ENCODE measurements at places on chromosomes 12 and 14.

DNA sequence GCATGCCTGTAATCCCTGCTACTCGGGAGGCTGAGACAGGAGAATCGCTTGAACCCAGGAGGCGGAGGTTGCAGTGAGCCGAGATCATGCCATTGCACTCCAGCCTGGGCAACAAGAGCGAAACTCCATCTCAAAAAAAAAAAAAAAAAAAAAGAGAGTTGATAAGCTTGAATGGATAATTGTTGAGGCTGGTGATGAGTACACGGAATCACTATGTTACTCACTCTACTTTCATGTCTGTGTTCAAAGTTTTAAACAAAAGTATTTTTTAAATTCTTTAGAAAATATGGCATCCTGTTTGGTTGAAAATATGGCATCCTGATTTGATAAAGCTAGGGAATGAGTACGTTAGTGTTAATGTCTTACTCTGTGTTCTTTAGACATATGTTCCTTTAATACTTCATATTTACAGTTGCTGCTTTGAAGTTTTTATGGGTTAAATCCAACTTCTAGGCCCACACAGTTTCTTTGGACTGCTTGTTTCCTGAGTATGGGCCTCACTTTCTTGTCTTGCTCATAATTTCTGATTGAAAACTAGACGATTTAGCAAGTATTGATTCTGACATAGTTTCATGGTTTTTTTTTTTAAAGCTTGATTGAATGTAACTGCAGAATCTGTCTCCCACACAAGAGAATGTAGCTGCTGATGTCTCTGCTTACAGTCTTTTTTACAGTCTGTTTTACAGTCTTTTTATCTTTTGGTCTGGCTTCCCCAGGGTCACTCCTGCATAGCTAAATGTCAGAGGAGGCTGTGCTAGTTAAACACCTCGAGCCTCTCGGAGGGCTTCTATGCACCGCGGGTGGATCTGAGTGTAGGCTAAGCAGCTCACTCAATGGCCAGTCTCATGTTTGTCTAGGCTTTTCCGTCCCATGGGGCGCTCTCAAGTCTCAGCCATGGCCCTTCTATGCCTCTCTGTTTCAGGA, 14.1 kb upstream of the FBLN5 start:
- DNase-seq, result no peak

DNA sequence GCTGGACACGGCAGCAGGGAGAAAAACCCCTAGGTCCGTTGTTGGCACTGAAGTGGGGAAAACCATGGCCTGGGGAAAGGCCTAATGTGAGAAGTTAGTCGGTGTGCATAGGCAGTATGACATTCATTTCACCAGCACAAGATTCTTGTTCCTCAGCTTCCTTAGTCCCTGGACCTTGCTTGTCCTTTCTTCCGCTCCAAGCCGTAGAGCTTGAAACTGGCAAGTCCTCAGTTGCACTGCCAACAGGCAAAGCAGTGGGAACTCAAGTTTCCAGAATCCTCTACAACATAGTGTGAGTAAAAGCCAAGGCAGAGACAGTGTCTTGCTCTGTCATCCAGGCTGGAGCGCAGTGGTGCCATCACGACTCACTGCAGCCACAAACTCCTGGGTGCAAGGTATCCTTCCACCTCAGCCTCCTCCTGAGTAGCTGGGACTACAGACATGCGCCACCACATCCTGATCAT, 138.5 kb upstream of the AMIGO2 start:
- DNase-seq, result no peak

DNA sequence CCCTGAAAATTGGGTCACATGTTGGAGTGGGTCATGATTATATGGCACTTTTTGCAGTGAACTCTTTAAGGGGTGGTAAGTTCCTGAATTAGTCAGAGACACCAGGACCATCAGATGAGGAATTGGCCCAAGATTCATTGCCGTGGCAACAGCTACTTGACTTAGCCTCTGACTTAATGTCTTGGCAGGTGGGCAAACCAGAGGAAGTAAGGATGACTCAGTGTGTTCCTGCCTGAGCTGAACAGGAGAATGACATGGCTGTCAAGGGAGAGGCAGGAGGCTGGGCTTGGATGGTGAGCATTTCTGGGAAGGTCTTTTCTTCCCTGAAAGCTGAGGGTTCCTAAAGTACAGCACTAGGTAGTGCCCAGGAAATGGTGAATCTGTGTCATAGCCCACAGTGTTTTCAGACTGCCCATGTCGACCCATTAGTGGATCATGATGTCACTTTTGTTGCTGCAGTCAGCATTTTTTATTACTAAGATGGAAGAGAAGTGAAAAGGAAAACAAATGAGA, 170.1 kb upstream of the PWP1 start:
- no peak for DNase-seq

GRCh38 chr14:58797010-58797429, 159.3 kb downstream of the DACT1 start:
- no peak for DNase-seq

DNA sequence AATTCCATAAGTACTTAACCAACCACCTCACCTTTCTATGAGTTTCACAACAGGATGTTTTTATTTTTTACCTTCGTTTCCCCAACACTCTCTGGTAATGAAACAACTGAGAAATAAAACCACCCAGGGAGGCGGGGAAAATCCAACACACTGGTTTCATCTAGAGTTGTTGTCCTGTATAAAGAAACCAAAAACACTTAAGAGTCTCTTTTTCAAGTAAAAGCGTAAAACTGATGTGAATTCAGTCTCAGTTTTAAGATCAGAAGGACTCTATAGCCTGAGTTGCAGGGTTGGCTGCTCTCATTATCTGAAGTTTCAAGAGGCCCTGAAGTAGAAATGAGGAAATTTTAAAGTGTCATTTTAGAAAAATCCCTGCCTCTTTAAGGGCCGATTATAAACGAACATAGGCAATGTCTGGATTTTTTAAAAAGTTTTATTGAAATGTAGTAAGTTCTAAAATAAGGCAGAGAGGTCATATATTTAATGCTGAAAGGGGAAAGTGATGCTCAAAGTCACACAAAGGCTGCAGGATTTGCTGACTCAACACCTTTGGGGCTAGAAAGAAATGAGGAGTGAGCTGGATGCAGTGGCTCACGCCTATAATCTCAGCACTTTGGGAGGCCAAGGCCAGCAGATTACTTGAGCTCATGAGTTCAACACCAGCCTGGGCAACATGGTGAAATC, 27.2 kb downstream of the HIGD1C start:
- no peak for DNase-seq

DNA sequence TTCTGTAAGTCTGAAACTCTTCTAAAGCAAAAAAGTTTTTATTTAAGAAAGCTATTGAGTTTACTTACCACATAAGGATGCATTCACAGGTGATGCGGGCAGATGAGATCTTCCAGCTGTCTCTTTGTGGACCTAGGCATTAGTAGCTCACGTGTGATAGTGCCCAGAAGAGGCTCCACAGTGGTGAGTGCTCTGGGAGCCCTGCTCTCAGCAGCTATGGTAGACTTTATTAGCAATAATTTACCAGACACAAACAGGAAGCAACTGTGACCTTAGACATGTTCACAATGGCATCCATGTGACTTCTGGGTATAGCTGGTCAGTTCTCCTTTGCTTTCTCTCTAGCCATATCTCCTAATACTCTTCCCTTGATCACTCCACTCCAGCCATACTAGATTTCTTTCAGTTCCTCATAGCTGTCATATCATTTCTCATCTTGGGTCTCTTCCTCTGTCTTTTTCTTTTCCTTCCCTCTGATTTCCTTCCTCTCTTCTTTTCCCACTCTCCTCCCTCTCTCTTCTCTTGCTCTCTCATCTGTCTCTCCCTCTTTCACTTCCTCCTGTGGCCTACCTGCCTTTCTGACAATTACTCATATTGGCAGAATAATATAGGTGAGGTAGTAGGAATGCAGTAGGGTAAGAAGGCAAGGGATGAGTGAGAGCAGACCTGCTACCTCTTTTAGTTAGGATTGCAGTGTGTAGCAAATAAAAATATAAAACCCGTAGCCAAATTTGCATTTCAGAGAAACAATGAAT, 75.2 kb upstream of the SCAF11 start:
- no peak for DNase-seq

- DNase-seq, result no peak
These were observed 10.7 kb upstream of the TBC1D30 start for GRCh38 chr12:64813723-64814122.

DNA sequence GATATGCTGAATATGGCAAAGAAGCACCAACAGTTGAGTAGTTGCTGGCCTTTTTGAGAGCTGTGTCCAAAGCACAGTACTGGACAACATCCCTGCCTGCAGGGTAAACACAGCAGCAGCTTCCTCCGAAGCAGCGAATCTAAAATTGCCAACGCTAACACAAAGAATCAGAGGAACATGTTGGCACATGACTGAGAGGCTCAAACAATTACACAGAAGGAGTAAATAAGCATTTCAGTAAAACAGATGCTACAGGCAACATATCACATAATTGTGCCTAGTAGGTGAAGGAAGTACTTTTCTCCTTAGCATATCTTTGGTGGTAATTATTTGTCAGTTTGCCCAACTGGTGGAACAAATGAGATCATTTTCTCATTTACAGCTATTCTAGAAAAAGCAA, 52.1 kb downstream of the KICS2 start:
- DNase-seq, result no peak

DNA sequence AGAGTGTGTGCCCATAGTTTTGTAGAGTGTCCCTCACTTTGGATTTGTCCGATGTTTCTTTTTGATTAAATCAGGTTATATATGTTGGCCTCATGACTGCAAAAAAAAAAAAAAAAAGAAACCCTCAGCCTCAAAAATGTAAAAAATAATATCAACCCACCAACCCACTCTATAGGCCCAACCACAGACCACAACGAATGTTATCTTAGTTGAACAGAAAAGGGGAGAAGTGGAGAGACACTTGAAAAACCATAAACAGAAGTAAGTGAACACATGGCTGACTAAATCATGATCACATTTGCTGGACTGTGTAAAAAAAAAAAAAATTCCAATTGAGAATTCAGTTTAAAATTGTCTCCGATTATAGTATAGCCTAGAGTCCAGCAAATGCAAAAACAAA, 45.5 kb upstream of the ST8SIA1 start:
- DNase-seq, result no peak

- DNase-seq, result no peak
These were observed 86.2 kb upstream of the AMIGO2 start for GRCh38 chr12:47165934-47166333.

DNA sequence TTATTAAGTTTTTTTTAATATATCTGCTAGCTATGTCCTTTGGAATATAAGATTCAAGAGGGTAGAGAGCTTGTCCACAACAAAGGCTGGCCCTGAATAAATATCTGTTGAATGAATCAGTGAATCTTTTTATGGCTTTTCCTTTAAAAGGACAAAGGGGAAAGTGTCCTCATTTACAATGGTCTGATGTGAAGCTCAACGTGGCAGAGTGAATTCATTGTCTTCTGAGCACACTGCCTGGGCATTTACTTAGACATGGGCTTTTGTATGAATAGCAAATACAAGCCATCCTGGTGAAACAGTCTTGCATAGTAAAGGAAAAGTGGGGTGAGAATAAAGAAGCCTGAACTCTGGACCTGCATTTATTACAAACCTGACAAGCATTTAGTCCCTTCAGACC, 201.2 kb downstream of the NELL2 start:
- no peak for DNase-seq

DNA sequence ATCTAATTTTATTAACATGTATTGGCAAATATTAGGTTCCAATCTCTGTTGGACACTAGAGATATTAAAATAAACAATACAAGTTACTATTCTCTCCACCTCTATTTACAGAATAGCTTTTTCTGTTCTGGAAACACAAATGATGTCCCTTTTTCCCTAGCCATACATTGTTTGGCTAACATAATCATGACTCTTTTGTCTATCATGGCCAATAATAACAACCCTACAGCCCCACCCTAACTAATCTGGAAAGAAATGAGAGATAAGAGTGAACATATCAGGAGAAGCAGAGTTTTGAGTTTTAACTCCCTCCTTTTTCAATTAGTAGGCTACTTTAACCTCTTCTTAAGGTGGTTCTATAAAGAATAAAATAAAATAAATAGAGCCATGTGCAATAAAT, 40.2 kb downstream of the RASSF9 start:
- no peak for DNase-seq

GRCh38 chr12:92226071-92226661, 80.5 kb upstream of the BTG1 start:
- DNase-seq, result no peak

- no peak for DNase-seq
These were observed 24.2 kb upstream of the CLEC14A start for GRCh38 chr14:38280081-38280480.

DNA sequence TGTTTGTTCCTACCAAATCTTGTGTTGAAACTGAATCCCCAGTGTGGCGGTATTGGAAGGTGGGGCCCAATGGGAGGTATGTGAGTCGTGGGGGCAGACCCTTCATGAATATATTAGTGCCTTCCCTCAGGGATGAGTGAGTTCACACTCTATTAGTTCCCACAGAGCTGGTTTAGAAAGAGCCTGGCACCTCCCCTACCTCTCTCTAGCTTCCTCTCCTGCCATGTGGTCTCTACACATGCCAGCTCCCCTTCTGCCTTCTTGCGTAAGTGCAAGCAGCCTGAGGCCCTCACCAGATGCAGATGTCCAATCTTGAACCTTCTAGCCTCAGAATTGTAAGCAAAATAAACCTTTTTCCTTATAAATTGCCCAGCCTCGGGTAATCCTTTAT, 105.8 kb downstream of the SPTSSA start:
- no peak for DNase-seq

GRCh38 chr12:101779626-101780025, 40.4 kb upstream of the SYCP3 start:
- DNase-seq, result no peak

DNA sequence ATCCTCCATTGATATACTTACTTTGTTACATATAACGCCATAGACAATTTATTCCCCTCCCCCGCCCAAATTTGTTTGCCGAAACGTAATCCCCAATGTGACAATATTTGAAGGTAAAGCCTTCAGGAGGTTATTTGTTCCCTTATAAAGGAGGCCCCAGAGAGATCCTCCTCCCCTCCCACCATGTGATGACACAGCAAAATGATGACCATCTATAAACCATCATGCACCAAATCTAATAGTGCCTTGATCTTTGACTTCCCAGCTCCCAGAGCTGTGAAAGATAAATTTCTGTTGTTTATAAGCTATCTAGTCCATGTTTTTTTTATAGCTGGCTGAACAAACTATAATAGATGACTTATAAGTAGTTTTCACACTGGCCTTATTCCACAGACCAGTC, 122.2 kb downstream of the PTPRO start:
- no peak for DNase-seq

GRCh38 chr12:11075642-11076041, 13.5 kb upstream of the TAS2R46 start:
- no peak for DNase-seq

- no peak for DNase-seq
These were observed 672.9 kb upstream of the NOVA1 start for GRCh38 chr14:27270716-27271115.

GRCh38 chr12:97628962-97629361, 166.4 kb downstream of the RMST start:
- DNase-seq, result no peak

DNA sequence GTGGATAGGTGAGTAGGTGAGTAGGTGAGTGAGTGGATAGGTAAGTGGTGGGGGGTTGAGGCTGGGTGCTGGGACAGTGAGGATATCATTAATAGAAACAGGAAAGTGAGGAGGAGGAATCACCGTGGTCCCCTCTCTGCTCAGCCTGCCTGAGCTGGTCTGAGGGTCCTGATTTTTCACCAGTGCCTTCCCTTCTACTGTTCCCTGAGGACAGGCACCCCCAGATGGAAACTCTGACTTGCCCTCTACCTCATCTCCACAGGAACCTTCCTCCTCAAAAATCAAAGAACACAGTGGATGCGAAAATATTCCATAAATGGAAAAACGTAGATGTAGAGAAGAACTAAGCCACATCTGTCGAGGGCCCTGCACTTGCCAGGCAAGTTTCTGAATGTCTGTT, 1.9 kb downstream of the GPR68 start:
- DNase-seq, result no peak

GRCh38 chr12:118603610-118604361, 227.4 kb downstream of the SUDS3 start:
- no peak for DNase-seq

Data from SK-N-DZ (cell line).